Stimulated activated CD4-positive, alpha-beta T cell treated with anti-CD3 and anti-CD28 coated beads, Interleukin-2, amount 100 ng/mL, for 48 hours (primary cell): ENCODE measurements at places on chromosomes 1 and 21.

- no peak for DNase-seq
Measured at GRCh38 chr1:41499591-41499990, 15.1 kb upstream of the EDN2 start.

DNA sequence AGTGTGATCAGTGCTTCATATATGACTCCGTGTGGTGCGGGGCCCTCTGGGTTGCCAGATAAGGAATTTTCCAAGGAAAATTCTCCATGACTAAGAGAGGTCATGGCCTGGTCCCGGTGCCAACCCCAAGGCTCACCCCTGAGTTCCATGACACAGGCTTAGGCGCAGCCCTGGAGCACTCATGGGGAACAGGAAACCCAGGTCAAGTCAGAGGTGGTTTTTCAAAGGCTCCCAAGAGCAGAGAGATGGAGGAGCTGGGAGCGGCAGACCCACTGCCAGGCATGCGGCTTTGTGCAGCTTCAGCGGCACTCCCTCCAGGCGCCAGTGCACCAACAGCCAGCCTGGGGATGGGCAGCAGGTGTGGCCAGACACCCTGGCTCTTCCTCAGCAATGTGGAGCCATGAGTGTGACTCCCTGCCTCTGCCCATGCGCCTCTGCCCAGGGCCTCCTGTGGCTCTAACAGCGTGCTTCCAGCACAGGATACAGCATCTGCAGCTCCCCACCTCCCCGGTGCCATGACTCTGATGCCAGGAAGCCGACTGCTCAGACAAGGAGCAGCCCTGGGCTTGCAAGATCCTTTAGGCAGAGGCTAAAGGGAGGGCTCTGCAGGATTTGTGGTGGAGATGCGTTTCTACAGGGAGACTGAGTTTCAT is 47.3 kb downstream of the GPR161 start:
- no peak for DNase-seq

GRCh38 chr1:2345297-2346075 is 45.9 kb downstream of the MORN1 start:
- DNase-seq = no peak

DNA sequence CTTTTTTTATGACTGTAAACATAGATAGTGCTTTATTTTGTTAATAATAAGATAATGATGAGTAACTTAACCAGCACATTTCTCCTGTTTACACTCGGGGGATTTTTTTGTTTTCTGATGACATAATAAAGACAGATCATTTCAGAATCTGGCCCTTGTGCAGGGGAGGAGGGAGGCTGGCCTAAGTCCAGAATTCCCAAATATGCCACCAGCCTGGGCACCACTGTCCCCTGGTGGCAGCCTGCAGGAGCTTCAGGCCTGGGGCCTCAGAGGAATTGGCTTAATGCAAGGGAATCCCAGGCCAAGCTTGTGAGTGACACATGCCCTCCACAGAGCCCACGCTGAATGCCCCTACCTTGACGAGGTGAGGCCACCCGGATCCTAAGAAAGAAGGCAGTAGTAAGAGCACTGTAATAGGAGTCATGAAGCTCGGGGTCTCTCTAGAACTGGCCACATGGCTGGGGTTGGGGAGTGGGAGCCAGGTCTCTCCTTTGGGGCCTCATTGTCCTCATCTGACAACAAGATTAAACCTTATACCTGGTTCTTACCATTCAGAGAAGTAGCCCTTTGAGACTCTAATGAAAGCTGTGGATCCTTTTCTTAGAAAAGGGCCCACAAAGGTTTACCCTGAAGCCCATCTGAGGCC is 24.1 kb downstream of the ETNK2 start:
- DNase-seq = no peak

DNA sequence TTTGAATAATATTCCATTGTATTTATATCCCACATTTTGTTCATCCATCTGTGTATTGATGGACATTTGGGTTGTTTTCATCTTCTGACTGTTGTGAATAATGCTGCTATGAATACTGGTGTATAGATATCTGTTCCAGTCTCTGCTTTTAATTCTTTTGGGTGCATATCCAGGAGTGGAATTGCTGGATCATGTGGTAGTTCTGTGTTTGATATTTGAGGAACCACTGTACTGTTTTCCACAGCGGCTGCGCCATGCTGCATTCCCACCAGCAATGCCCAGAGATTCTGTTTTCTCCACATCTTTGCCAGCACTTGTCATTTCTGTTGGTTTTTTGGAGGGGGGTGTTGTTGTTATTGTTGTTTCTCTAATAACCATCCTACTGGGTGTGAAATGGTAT is 131.6 kb upstream of the KIF26B start:
- no peak for DNase-seq

DNA sequence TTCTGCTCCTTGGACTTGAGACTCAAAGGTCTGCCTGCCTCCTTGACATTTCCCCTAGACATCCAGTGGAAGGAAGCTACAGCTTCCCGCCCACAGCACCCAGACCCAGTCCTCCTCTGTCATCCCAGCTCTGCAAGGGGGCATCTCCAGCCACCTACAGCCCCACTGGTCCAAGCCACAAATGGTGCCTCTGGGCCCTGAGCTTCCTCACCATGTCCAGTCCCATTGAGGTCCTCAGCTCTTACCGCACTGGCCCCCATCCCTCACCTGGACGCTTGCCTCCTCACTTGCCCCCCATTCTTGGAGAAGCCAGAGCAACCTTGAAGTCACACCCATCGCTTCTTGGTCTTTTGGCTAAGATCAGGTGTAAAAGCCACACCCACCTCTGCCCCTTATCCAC is 13.2 kb downstream of the PODN start:
- DNase-seq = no peak

- peak; percentile 68 for DNase-seq
Measured at GRCh38 chr1:202159534-202160371, 649 bp downstream of the PTPN7 start.

DNA sequence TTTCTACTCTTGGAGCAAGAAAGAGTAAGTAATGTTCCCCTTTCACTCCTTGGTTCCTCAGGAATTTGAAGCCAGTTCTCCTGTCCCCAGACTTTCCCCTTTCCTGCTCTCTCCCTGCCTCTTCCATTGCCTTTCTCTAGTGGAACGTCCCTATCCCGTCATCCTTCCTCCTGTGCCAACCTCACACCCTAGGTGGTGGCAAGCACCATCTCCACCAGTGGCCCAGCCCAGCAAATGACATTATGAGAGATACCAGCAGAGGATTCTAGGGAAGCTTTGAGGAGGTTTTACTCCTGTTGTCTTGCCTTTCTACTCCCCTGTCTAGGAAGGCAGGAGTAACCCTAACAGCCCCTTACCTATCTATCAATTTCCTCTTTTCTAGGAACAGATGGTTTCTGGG is 8.1 kb upstream of the TACSTD2 start:
- no peak for DNase-seq

- DNase-seq = no peak
Measured at GRCh38 chr1:42955311-42956063, 3.2 kb downstream of the SLC2A1 start.

DNA sequence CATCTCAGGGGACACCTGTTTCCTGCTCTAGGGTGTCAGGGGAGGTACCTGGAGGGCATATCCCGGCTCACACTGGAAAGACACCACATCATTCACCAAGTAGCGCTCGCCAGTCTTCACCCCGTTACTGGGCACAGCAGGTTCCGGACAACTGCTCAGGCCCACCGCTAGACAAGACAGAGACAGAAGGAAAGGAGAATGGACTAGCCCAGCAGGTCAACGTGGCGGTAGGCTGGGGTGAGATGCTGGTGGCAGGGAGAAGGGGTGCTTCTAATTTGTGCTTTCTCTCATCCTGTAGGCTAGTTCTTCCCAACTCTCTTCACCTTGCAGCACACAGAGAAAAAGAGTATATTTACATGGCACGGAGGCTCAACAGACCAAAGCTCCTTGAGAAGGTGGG is 145.0 kb downstream of the ZSCAN20 start:
- DNase-seq = no peak

DNA sequence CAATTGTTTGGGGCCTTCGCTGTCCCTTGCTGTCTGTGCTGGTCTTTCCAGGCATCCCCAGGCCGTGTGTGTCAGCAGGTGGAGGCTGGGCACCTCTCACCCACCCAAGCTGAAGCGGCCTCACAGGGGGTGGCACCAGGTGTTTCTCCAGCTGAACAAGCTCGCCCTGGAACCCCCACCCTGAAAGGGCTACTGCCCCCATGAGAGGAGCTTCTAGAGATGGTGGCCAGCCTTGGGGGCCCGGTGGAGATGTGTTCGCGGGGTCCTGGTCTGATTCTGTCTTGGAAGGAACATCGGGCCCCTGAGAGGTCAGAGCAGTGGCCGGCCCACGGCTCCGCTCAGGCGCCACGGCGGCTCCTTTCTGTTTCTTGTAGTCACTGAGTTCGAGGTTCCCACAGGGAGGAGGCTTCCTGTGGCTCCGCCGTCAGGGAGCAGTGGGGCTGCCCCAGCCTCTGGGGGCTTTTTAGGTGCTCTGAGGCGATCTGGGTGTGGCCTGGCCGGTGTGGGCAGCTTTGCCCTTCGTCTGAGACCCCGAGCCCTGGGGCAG is 46.9 kb downstream of the SKI start:
- no peak for DNase-seq

DNA sequence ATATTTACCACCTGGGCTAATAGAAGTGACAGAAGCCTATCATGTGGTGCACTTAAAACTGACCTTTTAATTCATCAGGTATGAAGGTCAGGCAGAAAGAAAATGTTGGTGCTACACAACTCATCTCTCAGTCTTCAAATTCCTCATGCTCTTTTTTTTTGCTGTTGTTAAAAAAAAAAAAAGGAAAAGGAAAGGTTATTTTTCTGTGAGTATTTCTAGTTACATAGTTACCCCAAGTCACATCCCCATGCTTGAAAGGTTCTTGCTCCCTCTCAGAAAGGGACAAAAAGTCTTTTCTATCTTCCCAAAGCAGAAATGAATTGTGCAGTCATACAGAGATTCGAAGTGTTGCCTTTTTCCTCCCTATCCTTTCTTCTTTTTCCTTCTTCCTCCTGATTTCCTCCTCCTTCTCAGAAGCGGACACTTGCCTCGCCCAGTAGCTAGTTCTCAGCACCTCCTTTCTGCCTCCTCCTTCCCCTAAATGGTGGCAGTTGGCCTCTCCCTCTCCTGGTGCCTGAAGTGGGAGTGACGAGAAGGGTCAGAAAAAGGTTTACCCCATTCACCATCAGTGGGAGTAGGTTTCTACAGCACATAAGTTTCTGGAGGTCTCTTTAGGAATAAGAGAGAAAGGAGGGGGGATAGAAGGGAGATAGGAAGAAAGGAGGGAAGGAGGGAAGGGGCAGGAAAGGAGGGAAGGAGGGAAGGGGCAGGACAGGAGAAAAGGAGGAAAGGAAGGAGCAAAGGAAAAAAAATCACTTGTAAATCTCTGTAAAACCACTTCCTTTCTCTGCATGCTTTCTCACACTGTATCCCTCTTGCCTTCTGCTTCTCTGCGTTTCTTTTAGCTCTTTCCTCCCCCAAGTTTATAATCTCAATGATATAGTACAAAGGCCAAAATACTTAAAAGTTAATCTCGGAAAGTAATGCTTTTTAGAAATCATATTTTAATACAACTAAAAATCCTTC is 20.4 kb upstream of the C1orf105 start:
- DNase-seq = no peak

GRCh38 chr1:213530611-213531320 is 457.0 kb upstream of the PROX1 start:
- DNase-seq = no peak
